ENCODE measurements at places on chromosomes 13 and 19.

- no peak for DNase-seq
- no peak overlapping the region for H3K27ac ChIP-seq
- H3K36me3 ChIP-seq: no peaks in the 10 kb centered on the region
- H3K27me3 ChIP-seq: no peaks in the 10 kb centered on the region
- H3K4me1 ChIP-seq: no peaks in the 10 kb centered on the region
Measured at GRCh38 chr19:33831825-33832224, 35.2 kb downstream of the KCTD15 start.

DNA sequence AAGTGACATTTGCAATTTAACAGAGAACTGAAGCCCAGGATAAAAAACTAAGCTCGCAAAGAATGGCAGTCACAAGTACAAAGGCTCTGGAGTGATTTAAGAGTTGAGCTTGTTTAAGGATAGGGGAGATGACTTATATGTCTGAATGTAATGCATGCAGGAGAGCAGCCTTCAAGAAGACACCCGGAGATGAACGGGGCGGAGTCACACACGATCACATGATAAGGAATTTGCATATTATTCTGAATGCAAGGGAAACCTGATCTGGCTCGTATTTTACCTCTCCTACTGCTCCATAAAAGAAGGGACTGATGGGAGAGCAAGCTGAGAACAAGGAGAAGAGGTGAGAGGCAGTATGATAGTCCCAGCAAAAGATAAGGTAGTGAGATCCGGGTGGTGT lies 12.9 kb downstream of the TBC1D4 start:
- no peak overlapping the region for H3K27ac ChIP-seq
- no peaks in the 10 kb centered on the region for H3K27me3 ChIP-seq
- H3K4me1 ChIP-seq: no peaks in the 10 kb centered on the region
- no peaks in the 10 kb centered on the region for H3K36me3 ChIP-seq

DNA sequence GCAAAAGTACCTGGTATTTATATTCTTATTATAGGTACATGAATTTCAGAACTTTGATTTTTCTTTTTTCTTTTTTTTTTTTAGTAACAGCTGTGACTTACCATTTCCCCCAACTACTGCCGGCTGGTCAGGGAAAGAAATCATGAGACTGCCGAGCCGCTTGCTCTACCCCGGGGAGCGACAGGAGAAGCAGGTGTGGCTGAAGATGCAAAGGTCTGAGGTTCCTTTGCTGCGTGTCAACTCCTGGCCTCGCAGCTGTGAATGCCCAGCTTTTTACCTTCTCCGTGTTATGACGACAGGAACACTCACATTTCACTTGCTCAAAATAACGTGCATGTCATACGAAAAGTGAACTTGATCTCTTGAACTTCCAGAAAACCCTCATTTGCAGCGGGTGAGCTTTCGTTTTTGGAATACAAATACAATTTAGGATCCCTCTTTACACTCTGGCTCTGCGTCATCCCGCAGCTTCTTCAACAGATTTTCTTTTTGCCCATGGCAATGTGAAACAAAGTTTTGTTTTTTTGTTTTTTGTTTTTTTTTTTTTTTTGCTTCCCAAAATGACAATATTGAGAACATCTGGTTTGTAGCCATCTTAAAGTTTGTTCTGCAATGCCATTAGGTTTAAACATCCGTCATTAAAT lies 117.9 kb downstream of the EFNB2 start:
- DNase-seq: no peak
- no peaks in the 10 kb centered on the region for H3K36me3 ChIP-seq
- H3K4me1 ChIP-seq: no peaks in the 10 kb centered on the region
- no peak overlapping the region for H3K4me3 ChIP-seq

GRCh38 chr13:106649495-106649894 lies 81.6 kb upstream of the ARGLU1 start:
- H3K27ac ChIP-seq: no peak overlapping the region
- no peaks in the 10 kb centered on the region for H3K4me1 ChIP-seq
- no peaks in the 10 kb centered on the region for H3K27me3 ChIP-seq
- no peak overlapping the region for H3K4me3 ChIP-seq
- no peaks in the 10 kb centered on the region for H3K36me3 ChIP-seq

DNA sequence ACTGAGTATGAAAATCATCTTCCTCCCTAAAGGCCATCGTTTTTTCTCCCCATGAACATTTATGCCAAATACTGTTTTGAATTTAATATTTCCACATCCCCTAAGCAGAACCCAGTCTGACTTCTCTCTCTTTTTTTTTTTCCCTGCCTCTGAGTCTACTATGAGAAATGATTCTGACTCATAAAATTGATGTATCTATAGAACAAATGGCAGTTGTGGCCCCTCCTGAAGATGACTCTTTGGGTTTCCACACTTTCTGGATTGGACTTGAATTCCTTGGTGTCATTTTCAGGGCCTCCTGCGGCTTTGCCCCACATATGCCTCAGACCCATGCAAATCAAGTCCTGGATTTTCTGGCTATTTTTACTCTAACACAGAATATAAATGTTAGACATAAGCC lies 22.7 kb upstream of the NAXD start:
- no peaks in the 10 kb centered on the region for H3K36me3 ChIP-seq
- DNase-seq: no peak
- H3K4me1 ChIP-seq: peaks cover 7% of the 10 kb centered on the region
- H3K27ac ChIP-seq: no peak overlapping the region
- H3K27me3 ChIP-seq: no peaks in the 10 kb centered on the region
- H3K4me3 ChIP-seq: no peak overlapping the region

GRCh38 chr19:48844472-48844871 lies 8.2 kb upstream of the HSD17B14 start:
- peaks cover 5% of the 10 kb centered on the region for H3K36me3 ChIP-seq
- H3K27ac ChIP-seq: no peak overlapping the region
- H3K4me1 ChIP-seq: no peaks in the 10 kb centered on the region

DNA sequence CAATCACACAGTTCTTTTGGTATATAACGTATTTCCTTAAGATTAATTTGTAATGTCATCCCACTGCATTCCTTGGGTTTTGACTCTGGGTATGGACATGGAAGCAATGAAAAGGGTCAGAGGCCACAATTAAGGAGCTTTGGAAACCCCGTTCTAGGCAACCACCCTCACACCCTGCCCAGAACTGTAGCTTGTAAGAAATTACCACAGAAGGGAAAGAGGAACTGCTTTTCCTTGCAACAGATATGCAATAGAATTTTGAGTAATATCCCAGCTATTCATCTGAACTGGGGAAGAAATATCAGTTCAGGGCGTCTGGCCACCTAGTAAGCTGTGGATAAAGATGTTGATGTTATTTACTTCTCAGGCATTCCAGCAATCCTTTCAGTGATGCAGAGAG lies 985 bp upstream of the CLC start:
- no peaks in the 10 kb centered on the region for H3K36me3 ChIP-seq
- H3K4me3 ChIP-seq: no peak overlapping the region
- DNase-seq: no peak
- H3K27me3 ChIP-seq: peaks cover 31% of the 10 kb centered on the region
- no peak overlapping the region for H3K27ac ChIP-seq

DNA sequence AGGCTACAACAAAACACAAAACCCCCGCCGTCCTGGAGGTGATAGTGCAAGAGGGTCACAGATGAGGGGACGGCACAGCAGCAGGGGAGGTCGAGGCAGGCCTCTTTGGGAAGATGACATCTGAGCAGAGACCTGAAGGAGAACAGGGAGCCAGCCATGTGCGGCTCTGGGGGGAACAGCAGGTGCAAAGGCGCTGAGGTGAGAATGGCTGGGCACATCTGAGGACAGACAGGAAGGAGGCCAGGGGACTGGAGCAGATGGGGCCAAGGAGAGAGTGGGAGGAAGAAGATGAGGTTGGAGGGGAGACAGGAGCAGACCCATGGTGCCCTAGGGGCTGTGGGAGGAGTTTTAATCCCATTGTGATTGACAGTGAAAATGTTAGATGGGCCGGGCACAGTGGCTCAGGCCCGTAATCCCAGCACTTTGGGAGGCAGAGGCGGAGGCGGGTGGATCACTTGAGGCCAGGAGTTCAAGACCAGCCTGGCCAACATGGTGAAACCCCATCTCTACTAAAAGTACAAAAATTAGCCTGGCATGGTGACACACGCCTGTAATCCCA lies 1.8 kb upstream of the CKM start:
- no peaks in the 10 kb centered on the region for H3K27me3 ChIP-seq
- no peaks in the 10 kb centered on the region for H3K36me3 ChIP-seq
- no peaks in the 10 kb centered on the region for H3K4me1 ChIP-seq

DNA sequence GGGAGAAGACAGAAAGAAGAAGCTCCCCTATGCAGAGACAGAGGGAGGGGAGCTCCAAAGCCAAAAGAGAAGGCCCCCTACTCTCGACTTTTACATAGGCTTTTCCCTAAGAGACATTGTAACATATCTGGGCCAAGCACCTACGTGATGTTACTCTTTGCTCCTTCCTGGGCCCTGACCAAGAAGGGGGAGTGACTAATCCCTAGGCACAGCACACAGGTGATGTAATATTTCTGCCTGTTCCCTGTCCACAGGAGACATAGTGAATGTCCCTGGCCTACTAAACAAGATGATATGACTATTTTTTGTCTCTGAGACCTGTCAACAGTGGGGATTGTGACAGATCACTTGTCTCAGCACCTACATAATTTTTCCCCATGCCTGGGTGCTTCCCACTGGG lies 15.9 kb upstream of the ZNF254 start:
- no peak for DNase-seq
- H3K27me3 ChIP-seq: no peaks in the 10 kb centered on the region
- H3K27ac ChIP-seq: no peak overlapping the region
- H3K36me3 ChIP-seq: no peaks in the 10 kb centered on the region

GRCh38 chr13:67299072-67299635 lies 69.0 kb upstream of the PCDH9 start:
- no peaks in the 10 kb centered on the region for H3K36me3 ChIP-seq
- no peak for DNase-seq
- peak overlapping the region; percentile 85 for H3K27ac ChIP-seq

DNA sequence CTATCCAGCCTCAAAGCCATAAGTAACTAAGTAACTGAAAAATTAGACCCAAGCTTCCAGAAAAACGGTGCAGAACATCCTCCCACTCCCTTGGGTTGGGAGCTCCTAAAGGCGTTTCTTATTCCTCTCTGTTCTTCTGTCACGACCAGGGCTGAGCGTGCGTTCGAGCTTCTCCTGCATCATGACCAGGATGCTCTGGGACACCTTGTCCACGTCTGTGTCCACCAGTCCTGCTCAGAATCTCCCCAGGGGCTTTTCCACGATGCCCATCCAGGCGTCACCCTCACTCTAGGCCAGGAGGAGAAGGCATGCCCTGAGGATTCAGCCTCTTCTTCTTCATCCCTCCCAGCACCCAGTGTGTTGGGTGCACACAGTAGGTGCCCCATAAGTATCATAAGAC lies 37.8 kb upstream of the GAS6 start:
- H3K36me3 ChIP-seq: no peaks in the 10 kb centered on the region
- H3K27ac ChIP-seq: peak overlapping the region; percentile 50
- peaks cover 17% of the 10 kb centered on the region for H3K4me1 ChIP-seq
- no peak for DNase-seq

DNA sequence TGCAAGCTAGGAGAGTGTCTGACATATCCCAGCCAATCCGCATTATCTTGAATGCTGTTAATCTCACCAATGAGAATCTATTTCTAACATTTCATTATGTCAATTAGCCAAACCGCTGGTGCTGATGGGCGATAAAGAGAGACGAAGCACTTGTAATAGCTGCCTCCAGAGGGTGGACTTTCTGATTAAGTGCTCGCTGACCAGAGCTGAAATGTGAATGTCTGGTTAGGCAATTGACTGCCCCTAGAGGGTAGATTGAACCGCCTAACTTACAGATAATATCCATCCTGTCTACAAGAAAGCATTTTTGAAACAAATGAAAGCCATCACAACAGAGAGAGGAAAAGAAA lies 552 bp upstream of the GRWD1 start:
- DNase-seq: no peak
- H3K27ac ChIP-seq: peak overlapping the region; percentile 56
- H3K4me3 ChIP-seq: peak overlapping the region; percentile 84
- H3K27me3 ChIP-seq: peaks cover 12% of the 10 kb centered on the region

- peak overlapping the region; percentile 99 for H3K27ac ChIP-seq
- H3K27me3 ChIP-seq: no peaks in the 10 kb centered on the region
- no peaks in the 10 kb centered on the region for H3K36me3 ChIP-seq
- peaks cover 29% of the 10 kb centered on the region for H3K4me1 ChIP-seq
Measured at GRCh38 chr19:45578861-45579260, 5.7 kb downstream of the OPA3 start.

GRCh38 chr13:45527699-45528462 lies 63.1 kb downstream of the COG3 start:
- no peak for DNase-seq
- peaks cover 79% of the 10 kb centered on the region for H3K36me3 ChIP-seq
- no peaks in the 10 kb centered on the region for H3K27me3 ChIP-seq
- no peak overlapping the region for H3K4me3 ChIP-seq
- H3K4me1 ChIP-seq: peaks cover 28% of the 10 kb centered on the region

DNA sequence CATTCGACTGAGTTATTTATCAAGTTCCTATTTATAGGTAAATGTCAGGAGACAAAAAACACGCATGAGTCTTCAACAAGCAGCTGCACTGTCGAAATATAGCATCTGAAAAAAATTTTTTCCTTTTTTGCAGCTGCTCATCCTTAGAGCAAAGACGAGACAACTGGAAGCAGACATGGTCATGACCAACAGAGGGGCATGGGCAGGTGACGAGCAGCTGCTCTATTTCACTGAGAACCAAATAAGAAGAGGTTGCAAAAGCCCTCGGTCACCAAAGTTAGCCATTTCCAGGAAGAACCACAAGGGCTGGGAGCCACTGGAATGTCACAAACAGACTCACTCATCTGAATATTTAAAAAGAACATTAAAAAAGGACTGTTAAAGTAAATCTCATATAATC lies 22.2 kb downstream of the SOHLH2 start:
- no peaks in the 10 kb centered on the region for H3K27me3 ChIP-seq
- H3K4me1 ChIP-seq: peaks cover 14% of the 10 kb centered on the region
- no peaks in the 10 kb centered on the region for H3K36me3 ChIP-seq

- H3K27ac ChIP-seq: no peak overlapping the region
- no peak overlapping the region for H3K4me3 ChIP-seq
- H3K36me3 ChIP-seq: no peaks in the 10 kb centered on the region
Measured at GRCh38 chr13:40189426-40189825, 477.0 kb downstream of the FOXO1 start.

- no peak for DNase-seq
- no peaks in the 10 kb centered on the region for H3K36me3 ChIP-seq
- no peak overlapping the region for H3K4me3 ChIP-seq
- H3K27me3 ChIP-seq: no peaks in the 10 kb centered on the region
- no peak overlapping the region for H3K27ac ChIP-seq
Measured at GRCh38 chr19:56350416-56351045, 35.9 kb upstream of the ZSCAN5A start.
